ENCODE measurements at places on chromosomes 7 and 10.

DNA sequence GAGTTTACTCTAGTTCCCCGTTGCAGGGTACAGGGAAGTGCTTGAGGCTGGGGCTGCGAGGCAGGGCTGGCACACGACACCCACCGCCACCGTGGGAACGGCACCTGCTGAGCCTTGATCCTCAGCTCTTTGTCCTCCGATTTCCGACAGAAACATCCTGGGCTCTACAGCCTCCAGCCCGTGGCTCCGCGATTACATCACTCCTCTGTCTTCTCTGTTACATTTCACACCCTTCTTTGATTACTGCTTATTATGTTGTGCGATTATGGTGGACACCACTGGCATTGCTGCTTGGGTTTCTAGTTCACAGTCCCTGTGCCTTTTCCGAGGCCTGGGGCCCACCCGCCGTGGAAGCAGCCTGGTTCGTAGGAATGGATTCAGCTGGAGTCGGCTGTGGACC lies 26.9 kb downstream of the FKBP6 start:
- no peak for DNase-seq

GRCh38 chr10:18059826-18060559 lies 80.2 kb upstream of the CACNB2 start:
- no peak for DNase-seq

GRCh38 chr7:8923164-8923806 lies 489.9 kb downstream of the NXPH1 start:
- no peak for DNase-seq

- DNase-seq, result no peak
Measured at GRCh38 chr7:98458090-98458875, 57.4 kb upstream of the BAIAP2L1 start.

GRCh38 chr10:814536-815302 lies 116.8 kb downstream of the LARP4B start:
- DNase-seq, result no peak

DNA sequence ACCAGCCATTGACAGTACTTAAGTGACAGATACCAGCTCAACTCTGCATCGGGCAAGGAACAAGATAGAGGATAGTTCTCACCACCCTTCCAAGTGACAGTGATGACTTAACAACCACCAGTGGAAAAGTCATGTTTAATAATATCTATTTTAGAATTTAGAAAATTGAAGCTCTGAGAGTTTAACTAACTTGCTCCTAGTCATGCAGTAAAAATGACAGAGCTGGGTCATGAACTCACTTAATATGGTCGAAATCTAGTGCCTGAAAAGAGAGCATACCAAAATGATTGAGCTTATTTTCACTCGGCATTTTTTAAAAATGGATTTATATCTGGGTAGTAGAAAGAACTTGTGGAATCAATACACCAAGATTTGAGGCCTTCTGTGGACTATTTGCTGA lies 367.8 kb upstream of the IGFBP3 start:
- DNase-seq, result no peak

- no peak for DNase-seq
Measured at GRCh38 chr7:375321-375831, 85.4 kb downstream of the FOXL3 start.

All from NCI-H1105 (cell line).